Ureter (tissue), 1 donor: ENCODE measurements at places on chromosomes 4 and X.

GRCh38 chrX:39443240-39443639, 642.0 kb downstream of the MID1IP1 start:
- DNase-seq, result no peak

DNA sequence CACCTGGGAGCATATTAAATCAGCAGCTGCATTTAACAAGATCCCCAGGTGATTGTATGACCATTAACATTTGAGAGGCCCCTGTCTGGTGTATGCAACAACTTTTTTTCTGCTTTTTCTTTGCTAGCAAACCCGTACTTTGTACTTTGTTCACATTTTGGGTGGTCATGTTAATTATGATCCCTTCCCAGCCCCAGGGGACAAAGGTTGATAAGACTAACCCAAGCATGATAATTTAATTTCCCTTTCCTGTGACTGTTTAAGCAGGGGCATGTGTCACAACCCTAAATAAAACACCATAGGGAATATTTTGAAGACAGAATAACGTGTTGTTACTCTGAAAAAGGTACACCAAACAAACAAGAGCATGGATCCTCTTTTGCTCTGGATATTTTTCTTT, 332.0 kb downstream of the PCDH18 start:
- no peak for DNase-seq

DNA sequence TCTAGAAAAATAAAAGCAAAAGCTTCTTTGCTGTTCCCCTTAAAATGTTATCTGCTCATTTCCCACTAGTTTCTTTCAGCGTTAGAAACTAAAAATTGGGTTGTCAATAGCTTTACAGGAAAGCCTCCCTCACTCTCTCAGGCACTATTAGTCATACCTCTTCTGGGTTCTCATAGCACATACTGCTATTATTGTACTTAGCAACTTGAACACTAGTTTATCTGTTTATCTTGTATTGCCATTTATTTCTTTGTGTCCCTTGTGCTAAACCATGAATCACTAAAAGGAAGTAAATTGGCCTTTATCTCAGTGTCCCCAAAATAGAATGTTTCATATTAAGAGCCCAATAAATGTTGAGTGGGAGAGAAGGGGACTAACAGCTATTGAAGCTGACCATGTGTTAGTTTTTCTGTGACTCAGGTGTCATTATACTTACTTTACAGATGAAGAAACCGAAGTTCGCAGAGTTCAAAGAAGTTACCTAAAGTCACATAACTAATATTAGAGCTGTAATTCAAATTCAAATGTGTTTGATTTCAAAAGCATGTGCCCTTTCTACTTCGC, 124.8 kb upstream of the CITED1 start:
- no peak for DNase-seq

- peak; percentile 17 for DNase-seq
These were observed 112.1 kb downstream of the CPZ start for GRCh38 chr4:8704632-8705031.

DNA sequence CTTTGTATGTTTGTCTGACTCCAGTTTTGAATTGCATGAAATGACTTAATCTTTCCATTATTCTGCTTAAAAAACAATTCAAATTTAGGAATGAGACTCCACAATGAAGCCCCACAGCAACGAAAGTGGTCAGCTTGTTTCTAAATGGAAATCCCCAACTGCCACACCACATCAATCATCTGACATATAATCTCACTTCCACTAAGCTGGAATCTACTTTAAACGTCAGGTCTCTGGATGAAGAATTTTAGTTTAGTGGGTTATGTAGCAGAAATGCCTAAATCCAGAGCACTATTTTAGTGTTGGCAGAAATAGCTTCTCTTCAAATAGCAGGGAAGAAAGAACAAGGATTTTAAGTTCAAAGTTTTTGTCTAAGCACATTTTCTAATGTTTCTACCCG, 1.7 kb upstream of the BMP2K start:
- DNase-seq, result no peak

GRCh38 chrX:40849906-40850823, 114.8 kb upstream of the MED14 start:
- no peak for DNase-seq

DNA sequence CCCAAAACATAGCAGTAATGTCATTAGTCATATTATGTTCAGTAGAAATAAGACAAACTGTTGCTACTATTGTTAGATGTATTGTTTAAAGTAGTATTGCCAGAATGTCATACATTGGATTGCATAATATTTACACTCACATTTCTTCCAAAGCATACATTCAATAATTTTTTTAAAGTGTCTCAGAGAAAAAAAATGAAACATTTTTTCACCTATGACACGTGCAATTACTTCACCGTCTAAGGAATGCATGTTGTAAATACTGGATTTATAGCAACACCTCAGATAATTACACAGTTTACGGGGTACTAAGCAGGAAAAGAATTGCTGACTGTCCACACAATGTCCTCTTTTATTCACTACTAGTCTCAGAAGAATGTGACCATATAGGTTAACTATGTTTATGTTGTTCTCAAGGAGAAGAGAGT, 162.1 kb downstream of the PCDH18 start:
- no peak for DNase-seq

- no peak for DNase-seq
These were observed 53.7 kb upstream of the NUDT6 start for GRCh38 chr4:122976111-122976510.

DNA sequence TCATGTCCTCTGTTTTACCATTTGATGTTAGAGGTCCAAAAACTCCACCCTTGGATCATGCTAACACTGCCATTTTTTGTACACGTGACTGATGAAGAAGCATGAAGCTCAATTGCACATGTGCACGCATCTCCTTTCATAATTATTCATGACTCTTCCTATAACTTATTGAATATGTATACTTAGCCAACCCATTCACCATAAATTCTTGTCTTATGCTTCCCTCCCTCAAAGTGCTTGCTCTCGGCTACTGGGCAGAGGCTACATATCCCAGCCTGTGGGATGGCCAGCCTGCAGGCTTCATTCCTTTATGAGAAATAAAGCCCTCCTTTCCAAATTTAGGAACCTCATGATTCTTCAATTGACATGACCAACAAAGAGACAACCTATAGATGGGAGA, 17.5 kb upstream of the BMP15 start:
- no peak for DNase-seq

DNA sequence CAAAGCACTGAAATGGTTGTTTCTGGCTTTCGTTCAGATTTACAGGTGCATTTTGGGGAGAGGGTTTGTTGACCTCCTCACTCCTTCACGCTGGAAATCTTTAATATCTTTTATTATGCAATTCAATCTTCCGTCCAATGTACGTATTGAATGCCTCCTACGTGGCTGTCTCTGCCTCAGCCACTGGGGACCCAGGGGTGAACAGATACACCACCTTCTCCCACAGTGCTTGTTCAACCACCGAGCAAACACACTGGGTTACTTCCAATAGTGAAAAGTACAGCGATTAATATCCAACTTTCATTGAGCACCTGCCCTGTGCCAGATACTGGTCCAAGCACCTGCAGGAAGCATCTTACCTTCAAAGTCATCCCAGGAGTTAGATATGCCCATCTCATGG, 52.1 kb downstream of the NYX start:
- DNase-seq, result no peak

DNA sequence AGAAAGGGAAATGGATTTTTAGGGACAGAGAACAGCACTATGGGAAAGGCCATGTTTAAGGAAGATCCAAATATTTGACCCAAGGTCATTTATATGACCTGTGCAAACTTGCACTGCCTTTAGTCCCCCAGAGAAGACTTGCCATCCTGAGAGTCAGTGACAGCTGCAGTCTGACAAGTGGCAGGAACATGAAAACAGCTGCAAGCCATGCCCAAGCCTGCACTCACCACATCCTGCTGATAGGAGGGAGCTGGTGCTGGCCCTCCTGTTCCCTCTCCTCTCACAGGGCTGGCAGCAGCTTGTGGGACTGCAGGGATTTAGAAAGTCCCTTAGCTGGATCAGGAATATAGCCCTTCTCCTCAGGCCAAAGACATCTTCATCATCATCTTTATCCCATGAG, 187.7 kb downstream of the RAP1GDS1 start:
- no peak for DNase-seq

DNA sequence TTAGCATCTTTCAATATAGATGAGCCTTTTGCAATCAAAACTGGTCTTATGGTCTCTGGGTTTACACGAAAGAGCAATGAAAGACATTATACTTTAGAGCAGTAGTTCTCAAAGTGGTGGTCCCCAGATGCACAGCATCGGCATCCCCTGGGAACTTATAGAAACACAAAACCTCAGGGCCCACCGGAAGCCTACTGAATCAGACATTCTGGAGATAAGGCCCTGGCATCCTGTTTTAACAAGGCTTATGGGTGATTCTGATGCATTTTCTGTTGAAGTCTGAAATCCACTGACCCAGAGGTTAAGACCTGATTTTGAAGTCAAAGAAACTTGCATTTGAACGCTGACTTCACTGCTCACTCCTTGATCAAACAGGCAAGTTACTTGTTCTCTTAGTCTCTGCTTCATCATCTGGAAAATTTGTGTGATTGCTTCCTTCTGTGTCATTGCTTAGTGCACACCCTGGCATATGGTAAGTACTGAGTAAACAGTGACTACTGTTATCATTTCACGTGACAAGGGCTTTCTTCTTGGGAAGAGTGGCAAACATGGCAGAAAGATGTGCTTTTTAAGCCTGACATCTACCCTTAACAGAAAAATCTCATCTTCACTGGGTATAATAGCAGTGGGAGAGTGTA, 14.5 kb downstream of the CHRNA9 start:
- no peak for DNase-seq

DNA sequence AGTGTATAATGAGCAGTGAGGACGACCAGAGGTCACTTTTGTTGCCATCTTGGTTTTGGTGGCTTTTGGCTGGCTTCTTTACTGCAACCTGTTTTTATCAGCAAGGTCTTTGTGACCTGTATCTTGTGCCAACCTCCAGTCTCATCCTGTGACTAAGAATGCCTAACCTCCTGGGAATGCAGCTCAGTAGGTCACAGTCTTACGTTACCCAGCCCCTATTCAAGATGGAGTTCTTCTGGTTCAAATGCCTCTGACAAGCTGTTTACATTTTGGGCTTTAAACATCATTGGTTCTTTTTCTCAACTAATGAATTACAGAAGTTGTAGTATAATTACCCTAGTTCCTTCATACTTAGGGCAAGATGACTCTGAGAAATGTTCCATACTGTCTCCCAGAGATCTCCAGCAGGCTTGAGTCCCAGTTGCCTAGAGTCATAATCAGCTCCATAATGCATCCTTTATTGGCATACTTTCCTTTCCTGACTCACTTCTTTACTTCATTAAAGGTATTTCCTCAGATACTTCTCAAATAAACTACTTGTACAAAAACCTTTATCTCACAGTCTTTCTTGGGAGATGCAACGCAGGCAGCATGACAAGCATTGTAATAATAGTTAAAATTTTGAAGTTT, 136.5 kb downstream of the KDM6A start:
- no peak for DNase-seq
